ENCODE measurements at places on chromosomes 16 and 17.

- DNase-seq: peak; percentile 84
Measured at GRCh38 chr17:77882481-77883212, 75.9 kb upstream of the TNRC6C start.

- no peak for DNase-seq
Measured at GRCh38 chr17:64036198-64036922, 15.9 kb upstream of the ICAM2 start.

GRCh38 chr17:32976131-32976530, 15.5 kb upstream of the SPACA3 start:
- no peak for DNase-seq

DNA sequence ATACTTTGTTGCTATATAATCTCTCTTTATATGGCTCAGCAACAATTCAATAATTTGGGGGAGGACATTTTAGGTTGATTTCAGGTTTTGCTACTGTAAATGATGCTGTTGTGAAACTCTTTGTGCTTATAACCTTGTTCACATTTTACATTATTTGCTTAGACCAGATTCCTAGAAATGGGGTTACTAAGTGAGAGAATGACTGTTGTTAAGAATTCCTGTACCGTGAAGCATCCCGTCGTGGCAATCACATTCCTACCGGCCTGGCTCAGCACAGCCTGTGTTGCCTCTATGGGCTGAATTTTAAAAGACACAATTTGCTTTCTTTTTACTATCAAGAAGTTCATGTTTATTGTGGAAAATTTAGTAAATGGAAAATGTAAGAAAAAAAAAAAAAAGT, 31.4 kb downstream of the B9D1 start:
- DNase-seq: no peak

DNA sequence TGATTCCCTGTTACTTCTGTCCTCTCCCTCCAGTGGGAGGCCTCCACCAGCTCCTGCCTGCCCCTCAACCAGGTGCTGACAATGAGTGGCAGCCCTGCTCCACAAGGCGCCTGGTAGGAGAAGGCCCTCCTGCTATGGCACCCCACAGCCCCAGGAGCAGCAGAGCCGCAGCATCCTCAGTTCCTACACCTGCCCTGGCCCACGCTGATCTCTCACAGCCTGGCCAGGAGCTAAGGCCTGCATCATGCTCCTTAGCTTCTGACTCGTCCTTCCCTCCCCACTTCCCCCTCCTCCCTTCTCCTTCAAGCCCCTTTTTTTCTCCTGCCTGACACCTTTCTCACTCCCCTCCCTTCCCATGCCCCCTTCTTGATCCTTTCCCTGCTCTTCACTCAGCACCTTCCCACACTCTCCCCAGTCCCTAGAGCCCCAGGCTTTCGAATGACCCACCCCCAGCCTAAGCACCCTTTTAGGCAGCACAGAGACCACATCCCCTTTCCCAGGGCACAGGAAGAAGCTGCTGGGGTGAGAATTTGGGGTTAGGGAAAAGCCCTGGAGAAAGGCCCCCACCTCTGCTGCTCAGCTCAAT, 6.5 kb downstream of the PROCA1 start:
- no peak for DNase-seq

GRCh38 chr17:28950752-28951427, 428 bp downstream of the PHF12 start:
- DNase-seq: no peak

DNA sequence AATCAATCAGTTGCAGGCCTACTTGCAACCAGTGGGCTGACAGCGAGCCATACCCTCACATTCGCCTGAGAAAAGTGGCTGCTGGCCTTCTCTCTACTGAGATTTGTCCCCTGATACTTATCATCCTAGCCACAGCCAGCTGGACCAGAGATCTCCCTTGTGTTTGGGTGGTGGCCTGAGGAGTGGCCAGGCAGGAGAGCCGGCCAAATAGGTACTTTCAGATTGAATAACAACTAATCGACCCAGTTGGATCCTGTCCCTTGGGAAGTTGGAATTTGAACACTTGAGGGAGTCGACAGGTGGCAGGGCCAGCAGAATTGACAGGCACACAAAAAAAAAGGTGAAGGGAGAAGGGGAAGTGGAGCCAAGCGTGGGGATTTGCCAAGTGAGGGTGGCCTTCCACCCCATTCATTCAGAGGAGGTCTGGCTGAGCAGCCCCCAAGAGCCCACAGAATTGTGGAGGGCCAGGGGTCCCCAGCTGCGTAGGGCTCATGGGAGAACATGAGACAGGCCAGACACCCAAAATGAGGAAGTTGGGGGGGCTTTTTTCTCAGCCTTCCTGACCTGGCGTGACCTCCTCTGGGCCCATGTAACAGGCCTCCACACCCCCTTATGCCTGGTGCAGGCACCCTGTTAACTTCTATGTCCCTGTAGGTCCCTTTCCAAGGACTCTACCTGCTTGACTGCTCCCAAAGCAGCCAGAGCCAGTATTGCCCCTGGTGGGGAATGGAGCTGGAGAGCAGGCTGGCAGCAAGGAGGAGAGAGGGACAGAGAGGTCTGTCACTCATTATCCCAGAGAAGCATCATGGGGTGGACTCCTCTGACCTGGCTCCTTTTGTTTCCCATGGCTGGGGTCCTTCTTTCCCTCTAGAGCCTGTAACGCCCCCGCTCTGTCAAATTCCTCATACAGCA, 2.9 kb upstream of the RANGRF start:
- no peak for DNase-seq

DNA sequence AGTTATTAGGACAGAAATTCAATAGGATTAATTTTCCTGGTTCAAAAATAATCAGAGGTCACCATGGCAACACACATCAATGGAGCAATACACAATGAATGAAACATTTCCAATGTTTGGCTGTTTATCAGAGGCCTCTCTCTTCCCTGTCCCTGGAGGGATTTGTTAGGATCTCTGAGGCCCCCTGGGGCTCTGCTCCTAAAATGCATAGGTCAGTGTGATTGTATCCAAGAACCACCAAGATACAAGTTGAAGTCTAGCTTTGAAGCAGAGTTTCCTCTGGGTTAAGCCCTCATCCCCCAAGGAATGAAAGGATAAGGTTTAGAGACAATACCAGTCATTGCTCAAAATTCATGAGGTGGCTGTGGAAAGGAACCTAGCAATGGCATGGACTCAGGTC, 561.2 kb upstream of the C16orf82 start:
- DNase-seq: no peak

GRCh38 chr17:67610061-67610460, 107.7 kb upstream of the NOL11 start:
- no peak for DNase-seq

DNA sequence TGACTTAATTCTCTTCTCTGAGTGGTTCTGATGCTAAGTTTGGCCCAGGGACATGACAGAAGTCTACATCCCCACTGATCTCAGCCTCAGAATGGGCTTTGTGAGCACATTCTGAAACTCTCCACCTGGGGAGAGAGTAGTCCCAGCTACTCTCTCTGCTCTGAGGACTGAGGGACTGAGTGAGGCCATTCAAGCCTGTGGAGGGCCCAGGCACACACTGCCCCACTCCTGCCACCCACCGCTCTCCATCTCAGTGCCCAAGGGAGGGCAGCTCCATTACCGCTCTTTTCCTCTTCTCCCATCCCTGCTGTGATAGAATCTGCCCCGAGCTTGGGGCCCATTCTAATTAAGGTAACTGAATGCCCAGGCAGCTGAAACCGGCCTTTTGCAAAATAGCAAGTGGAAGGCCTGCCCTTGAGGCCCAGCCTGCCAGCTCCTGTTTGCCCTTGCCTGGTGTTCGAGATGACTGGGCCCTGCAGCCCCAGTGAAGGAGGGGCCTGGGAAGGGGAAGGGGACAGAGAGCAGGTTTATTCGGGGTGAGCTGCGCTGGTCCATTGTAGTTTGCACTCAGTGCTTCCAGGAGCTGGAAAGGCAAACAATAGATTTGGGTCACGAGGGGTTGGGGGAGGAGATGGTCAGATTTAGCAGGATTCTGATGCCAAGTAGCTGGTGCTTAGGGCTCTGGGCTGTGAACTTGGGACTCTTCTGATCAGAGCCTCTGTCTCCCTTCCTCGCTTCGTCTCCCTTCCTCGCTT, 76.2 kb downstream of the RAB11FIP4 start:
- DNase-seq: no peak

- no peak for DNase-seq
Measured at GRCh38 chr17:19388791-19389785, 2.1 kb upstream of the MFAP4 start.

DNA sequence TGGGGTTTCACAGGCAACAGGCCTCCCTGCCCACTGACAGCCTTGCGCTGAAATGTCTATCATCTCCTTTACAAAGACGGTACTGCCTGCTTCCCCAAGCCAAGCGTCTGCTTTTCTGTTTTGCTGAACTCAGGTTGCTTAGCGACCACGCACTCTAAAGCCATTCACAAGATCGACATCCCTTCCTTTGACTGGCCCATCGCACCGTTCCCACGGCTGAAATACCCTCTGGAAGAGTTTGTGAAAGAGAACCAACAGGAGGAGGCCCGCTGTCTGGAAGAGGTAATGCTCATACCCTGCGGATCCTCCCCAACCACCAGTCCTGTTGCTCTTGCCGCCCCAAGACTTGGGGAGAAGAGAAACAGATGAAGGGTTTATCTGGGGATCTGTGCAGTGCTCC, 28.7 kb downstream of the TMEM186 start:
- DNase-seq: no peak

DNA sequence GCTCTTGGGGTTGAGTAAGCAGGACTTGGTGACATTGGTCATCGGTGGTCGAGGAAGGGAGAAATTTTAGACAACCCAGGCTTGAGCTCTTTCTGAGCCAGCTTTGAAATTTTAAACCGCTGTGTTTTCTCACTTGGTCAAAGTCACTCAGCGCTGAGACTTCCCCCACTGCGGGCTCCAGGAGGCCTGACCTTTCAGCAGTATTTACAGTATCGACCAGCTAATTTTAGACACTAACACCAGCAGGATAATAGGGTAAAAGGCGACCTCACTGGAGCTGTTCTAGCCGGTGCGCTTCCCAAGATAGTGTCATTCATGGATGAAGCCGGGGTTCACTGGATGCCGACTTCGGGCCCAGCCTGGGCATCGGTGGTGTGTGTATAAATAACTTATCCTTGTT, 29.7 kb upstream of the WSCD1 start:
- DNase-seq: no peak

GRCh38 chr17:44170135-44170498, 387 bp upstream of the ASB16 start:
- DNase-seq: no peak

DNA sequence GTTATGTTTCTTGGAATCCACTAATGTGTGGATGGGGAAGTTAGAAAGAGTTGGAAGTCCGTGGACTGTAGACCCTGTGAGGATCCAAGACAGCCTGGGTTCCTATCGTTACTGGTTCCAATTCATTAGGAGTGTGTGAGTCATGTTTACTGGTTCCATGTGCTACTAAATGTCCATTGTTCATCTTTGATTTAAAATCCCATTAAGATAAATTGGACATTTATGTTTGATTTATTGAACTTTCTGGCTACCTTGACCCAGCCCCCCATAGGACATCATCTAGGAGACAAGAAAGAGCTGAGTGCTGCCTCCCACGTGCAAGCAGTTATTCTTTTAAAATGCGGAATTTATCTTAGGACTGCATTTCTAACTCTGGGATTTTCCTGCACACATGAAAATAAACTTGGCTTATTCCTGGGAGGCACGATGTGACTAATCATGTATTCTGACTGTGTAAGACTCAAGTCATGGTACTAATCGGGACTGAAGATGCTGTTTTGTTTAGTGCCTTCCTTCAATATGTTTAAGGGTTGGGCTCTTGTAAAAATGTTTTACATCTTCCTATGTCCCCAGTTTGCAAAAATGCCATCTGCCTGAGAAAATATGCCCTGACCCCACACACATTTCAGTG, 53.4 kb downstream of the RGS9 start:
- DNase-seq: no peak

GRCh38 chr17:320809-321385, 31.7 kb downstream of the RPH3AL start:
- no peak for DNase-seq

GRCh38 chr17:61454381-61455323, 2.4 kb downstream of the TBX4 start:
- DNase-seq: no peak

DNA sequence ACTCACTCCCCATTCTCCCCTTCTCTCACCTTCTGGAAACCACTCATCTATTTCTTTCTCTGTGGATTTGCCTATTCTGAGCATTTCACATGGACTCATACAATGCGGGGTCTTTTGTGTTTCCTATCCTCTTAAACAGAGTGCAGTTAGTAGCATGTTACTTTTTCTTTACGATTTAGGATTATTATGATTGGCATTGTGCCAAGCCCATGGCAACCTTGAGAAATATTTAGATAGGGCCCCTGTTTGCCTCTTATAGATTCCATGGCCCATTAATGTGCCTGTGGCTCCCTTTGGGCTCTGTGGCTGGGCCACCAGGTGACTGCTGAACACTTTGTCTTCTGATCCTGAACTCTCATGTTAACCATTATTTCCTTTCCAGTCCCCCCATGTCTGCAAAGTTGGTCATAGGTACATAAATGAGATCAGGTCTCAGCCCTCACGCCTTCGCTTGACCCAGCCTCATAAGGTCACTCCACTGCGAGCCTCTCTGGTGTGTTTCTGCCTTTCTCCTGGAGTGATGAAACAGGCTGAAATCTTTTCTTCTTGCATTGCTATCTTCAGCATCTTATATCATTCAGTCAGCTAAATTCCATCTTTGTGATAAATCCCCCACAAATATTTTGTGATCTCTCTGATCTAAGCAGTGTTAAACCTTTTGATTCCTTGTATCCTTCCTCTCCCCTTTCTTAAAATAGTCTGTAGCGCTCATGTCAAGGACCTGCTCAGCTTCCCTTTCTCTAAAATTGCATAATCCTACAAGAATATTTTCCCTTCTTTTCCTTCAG, 44.0 kb downstream of the MYH3 start:
- no peak for DNase-seq

DNA sequence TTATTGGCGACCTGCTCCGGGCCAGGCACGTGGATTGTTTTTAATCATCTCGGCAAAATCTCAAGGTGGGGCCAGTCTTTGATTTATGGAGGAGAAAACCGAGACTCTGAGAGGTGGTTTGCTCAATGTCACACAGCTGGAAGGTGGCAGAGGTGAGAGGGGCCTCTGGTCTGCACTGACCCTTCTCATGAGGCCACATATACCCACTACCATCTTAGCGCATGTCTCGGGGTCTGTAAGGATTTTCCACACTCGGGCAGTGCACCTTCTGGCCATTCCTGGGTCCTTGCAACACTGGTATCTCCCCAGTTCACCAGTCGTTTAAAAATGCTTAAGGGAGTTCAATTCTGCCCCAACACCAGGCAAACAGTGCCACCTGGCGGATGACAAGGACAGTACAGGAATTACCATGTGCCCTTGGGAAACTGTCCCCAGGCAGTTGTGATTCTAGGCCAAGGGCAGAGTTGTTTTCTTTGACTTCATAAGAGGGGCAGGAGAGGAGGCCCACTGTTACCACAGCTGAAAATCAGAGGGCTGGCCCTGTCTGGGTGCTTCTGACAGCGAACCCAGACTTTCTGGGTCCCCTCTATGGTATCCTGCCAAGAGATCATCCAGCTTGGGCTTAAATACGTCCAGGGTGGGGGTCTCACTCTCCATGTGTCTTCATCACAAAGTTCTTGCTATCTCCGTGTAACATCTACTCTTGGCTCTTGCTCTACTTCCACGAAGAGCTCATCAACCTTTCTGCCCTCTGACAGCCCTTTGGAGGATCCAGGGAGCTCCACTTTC, 39.4 kb upstream of the RAI1 start:
- peak; percentile 86 for DNase-seq

GRCh38 chr16:50520451-50521245, 27.5 kb upstream of the NKD1 start:
- no peak for DNase-seq

Data from stimulated activated effector memory CD8-positive, alpha-beta T cell treated with anti-CD3 and anti-CD28 coated beads, Interleukin-12 subunit alpha, Interleukin-12 subunit beta, amount 100 ng/mL, for 72 hours (primary cell).